ENCODE measurements at places on chromosomes 4 and X.

DNA sequence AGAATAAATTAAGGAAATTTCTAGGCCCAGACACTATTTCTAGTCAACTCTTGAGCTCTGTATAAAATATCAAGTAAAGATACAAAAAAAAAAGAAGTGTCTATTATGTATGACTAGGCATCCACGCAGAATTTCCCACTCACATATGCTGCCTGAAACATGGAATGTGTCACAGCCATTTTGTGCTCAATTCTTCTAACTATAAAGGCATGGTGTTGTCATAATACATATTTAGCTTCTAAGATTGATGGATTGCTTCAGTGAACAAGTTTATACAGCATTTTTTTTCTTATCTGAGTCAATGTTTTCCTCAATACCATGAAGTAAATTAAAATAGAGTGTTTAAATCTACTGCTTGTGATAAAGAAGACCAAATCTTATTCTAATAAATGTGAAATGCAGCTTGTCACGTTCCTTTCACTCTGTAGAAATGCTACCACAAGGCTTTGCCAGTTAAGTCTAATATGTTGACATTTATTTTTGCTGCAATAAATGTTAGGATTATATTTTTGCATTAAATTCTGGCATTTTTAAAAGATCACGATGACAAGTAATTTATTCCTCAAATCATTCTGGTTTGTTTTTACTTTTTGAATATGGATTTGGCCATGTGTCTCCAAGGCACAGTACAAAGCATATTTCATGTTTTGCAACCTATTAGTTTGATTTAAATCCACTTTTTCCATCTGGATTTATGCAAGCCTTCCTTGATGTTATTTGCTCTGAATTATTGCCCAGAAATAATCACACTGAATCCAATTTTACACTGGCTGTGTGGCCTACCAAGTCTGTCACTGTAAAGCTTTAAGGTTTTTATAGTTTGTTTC, 1829.0 kb upstream of the PCDH7 start:
- no peaks in the 10 kb centered on the region for H3K27me3 ChIP-seq
- DNase-seq = no peak
- H3K27ac ChIP-seq = no peak overlapping the region
- no peaks in the 10 kb centered on the region for H3K4me1 ChIP-seq
- H3K4me3 ChIP-seq = no peak overlapping the region

DNA sequence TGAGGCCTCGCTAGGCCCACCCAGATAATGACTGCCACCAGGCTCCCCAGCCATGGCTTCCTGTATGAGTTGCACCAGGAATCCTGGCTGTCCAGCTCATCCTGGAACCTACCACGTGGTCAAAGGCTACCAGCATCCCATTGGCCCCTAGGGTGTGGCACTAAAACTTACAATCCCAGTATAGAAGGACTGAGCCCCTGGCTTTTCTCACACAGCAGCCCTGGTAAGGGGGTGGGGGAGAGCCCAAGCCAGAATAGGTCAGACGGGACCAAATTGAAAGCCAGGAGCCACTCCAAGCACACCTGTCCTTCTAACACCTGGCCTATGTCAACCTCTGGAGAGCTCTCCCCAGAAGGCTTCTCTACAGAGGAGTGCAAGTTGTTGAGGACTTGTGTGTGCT, 269.3 kb upstream of the AGTR2 start:
- H3K4me1 ChIP-seq = no peaks in the 10 kb centered on the region
- H3K36me3 ChIP-seq = no peaks in the 10 kb centered on the region
- DNase-seq = no peak
- no peak overlapping the region for H3K4me3 ChIP-seq
- H3K27ac ChIP-seq = no peak overlapping the region
- H3K27me3 ChIP-seq = no peaks in the 10 kb centered on the region

DNA sequence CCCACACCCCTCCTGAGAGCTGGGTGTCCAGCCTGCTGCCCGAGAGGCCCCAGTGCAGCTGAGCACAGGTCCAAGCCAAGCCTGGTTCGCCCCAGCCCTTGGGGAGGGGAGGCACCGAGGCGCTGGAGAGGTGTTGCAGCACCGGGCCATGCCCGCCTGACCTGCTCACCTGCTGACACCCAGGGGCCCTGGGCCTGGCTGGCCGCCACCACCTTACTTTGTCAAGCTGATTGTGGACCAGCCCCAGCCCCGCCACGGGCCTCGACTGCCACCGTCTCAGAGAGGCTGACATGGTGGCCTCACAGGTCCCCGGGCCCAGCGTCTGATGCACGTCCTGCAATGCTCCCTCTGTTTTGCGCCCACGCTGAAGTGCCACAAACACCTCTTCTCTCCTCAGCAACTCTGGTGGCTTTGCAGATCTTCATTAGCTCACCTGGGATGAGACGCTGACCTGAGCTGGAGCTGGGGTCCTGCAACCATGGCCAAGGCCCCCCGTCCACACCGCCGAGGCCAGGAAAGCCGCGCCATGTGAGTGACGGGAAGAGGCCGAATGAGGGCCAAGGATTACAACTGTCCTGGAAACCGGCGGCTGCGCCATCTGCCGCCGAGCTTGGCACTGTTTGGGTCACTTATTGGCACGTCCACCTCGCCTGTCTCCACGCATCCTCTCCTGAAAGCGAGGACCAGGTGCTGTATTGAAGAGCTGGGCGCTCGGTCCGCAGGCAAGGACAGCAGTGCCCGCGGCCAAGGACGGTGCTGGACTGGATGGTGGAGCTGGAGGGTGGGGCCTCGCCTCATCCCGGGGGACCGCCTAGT, 7.6 kb downstream of the CPLX1 start:
- no peak overlapping the region for H3K4me3 ChIP-seq
- H3K27me3 ChIP-seq = peaks cover 33% of the 10 kb centered on the region
- no peaks in the 10 kb centered on the region for H3K36me3 ChIP-seq
- no peak for DNase-seq

DNA sequence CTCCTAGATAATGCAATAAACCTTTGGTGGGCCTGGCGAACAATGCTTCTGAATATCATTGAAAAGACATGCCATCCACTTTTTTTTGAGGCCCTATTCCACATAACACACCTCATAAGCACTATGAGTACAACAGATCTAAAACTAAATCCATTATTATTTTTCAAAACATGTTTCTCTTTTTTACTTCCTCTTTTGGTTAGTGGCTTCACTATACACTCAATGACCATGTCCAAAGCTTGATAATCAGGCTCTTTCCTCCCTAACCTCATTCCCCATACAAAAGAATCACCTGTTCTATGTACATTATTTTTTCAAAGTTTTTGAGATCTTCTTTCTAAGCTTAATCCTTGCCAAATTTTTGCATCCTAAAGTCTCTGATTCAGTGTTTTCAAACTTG, 20.4 kb upstream of the NPY2R start:
- no peaks in the 10 kb centered on the region for H3K4me1 ChIP-seq
- no peak overlapping the region for H3K27ac ChIP-seq
- no peak overlapping the region for H3K4me3 ChIP-seq
- no peaks in the 10 kb centered on the region for H3K27me3 ChIP-seq

- H3K27me3 ChIP-seq = peaks cover 5% of the 10 kb centered on the region
- no peaks in the 10 kb centered on the region for H3K36me3 ChIP-seq
- H3K27ac ChIP-seq = no peak overlapping the region
- H3K4me3 ChIP-seq = no peak overlapping the region
These were observed 17.3 kb upstream of the CSTF2 start for GRCh38 chrX:100802843-100803242.

- no peak overlapping the region for H3K4me3 ChIP-seq
- no peaks in the 10 kb centered on the region for H3K36me3 ChIP-seq
- no peaks in the 10 kb centered on the region for H3K4me1 ChIP-seq
These were observed 581.8 kb downstream of the NLGN4X start for GRCh38 chrX:5646818-5647217.

GRCh38 chrX:16558489-16558888, 91.5 kb upstream of the S100G start:
- DNase-seq = no peak
- H3K27me3 ChIP-seq = no peaks in the 10 kb centered on the region
- no peak overlapping the region for H3K4me3 ChIP-seq
- no peaks in the 10 kb centered on the region for H3K36me3 ChIP-seq
- no peak overlapping the region for H3K27ac ChIP-seq

Data from T-helper 2 cell treated with Interferon-gamma antibody and Interleukin-4, amounts not matched to agents 5 μg/mL and 100 μg/mL, for 36 hours (primary cell).